ENCODE measurements at places on chromosomes 13 and 19. TPM values are rescaled to one million over a fixed set of nuclear protein-coding genes. Genes with fewer than 3 reads are reported as not detected.

DNA sequence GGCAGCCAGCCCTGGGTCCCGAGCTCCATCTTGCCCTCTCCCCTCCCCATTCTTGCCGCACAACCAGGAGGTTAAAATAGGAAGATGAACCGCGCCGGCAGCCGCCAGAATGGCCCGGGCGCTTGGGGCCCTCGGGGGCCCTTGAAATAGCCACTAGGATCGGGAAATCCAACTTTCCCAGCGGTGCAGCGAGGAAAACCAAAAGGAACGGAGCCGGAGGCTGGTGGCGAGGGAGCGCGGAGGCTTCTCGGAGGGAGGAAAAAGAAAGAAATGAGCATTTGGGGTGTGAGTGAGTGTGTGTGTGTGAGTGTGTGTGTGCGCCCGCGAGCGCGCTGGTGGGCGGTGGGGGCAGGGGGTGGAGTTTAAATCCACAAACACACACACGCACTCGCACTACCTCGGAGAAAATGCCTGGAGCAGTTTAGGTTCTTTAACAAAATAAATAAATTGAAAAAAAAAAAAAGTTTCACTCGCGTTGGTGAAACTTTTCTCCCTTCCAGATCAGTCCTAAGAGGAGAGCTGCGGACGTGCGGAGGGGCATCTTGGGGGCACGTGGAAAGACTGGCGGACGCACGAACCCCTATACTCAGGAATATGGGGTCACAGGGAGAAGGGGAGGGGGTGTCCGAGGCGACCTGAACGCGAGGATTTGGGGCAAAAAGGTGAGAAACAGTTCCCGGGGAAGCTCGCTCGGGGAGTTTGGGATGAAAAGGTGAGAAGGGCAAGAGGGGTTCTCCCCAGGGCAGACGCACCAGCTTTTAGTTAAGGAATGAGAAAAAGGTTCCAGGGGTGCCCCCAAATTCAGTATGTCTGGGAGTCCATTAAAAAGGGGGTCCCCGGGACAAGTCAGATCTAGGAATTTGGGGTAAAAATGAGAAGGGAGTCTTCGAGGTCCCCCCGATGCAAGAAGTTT lies 1.3 kb downstream of the RFX2 start:
- DNase-seq, result peak; percentile 32

GRCh38 chr13:47049276-47049989 lies 152.6 kb upstream of the HTR2A start:
- no peak for DNase-seq

GRCh38 chr19:14494411-14494810 lies 1.5 kb downstream of the GIPC1 start:
- DNase-seq, result no peak

DNA sequence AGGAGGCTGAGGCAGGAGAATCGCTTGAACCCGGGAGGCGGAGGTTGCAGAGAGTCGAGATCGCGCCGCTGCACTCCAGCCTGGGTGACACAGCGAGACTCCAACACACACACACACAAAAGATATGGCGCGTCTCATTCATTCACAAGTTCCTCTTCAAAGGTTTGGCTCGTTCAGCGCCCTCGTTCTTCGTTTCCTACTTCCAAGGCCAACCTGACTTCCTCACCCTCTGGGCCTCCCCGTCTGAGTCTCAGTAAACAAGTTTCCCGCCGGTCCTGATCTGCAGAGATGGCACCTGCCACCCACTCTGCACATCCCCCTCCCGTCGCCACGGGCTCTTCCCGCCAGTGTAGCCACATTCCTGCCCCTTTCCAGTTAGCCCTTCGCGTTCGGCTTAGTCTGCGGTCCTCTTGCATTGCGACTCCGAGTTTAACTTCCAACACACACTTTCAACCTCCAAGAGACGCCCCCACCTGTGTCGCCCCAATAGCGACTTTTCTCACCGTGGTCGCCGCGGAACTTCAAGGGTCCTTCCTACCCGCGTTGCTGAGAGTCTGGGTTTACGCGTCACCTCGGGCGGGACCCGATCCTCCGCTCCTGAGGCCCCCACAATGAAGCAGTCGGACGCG lies 1.3 kb upstream of the BSG start:
- DNase-seq, result peak; percentile 82

ADAMTS10 gene
- total RNA-seq, result 17.4 TPM

All from stomach (tissue), 19 donors.